Brain (organoid and tissue), 16 donors: ENCODE measurements at places on chromosomes 12 and 14. TPM values are rescaled to one million over a fixed set of nuclear protein-coding genes. Genes with fewer than 3 reads are reported as not detected.

MYL2 gene
- polyA plus RNA-seq = not detected

BDKRB2 gene
- 0.83 TPM for polyA plus RNA-seq

MMP17 gene
- 15.5 TPM for polyA plus RNA-seq

STON2 gene
- 8.6 TPM for polyA plus RNA-seq

KLRC4 gene
- not detected for polyA plus RNA-seq

SERPINA1 gene
- 5.7 TPM for polyA plus RNA-seq

NR4A1 gene
- polyA plus RNA-seq = 26.2 TPM

GALNT16 gene
- 16.2 TPM for polyA plus RNA-seq

HOXC6 gene
- polyA plus RNA-seq = not detected

AQP2 gene
- not detected for polyA plus RNA-seq

COCH gene
- polyA plus RNA-seq = 43.7 TPM

SERPINA4 gene
- polyA plus RNA-seq = not detected

RPGRIP1 gene
- not detected for polyA plus RNA-seq

SP7 gene
- not detected for polyA plus RNA-seq

CLEC14A gene
- 13.6 TPM for polyA plus RNA-seq

CFAP251 gene
- 5.2 TPM for polyA plus RNA-seq

CACNA1C gene
- polyA plus RNA-seq = 1.6 TPM

TMEM119 gene
- polyA plus RNA-seq = 4.6 TPM

IL26 gene
- polyA plus RNA-seq = not detected

DLK1 gene
- polyA plus RNA-seq = 233 TPM

B4GALNT1 gene
- 42.2 TPM for polyA plus RNA-seq

TAS2R9 gene
- not detected for polyA plus RNA-seq

OR6C65 gene
- not detected for polyA plus RNA-seq

RNU4-1 gene
- polyA plus RNA-seq = not detected

PLEKHG3 gene
- polyA plus RNA-seq = 50.7 TPM

KRT6B gene
- polyA plus RNA-seq = not detected

SLC8B1 gene
- polyA plus RNA-seq = 9.6 TPM

BATF gene
- 0.36 TPM for polyA plus RNA-seq

OR6C70 gene
- polyA plus RNA-seq = not detected

GLIPR1 gene
- 2.2 TPM for polyA plus RNA-seq

NRL gene
- polyA plus RNA-seq = 5.5 TPM

AMDHD1 gene
- polyA plus RNA-seq = not detected

MCRS1 gene
- polyA plus RNA-seq = 79.7 TPM

KRT75 gene
- polyA plus RNA-seq = 0.14 TPM

TSPAN19 gene
- polyA plus RNA-seq = not detected

TTC9 gene
- 4.9 TPM for polyA plus RNA-seq

GYS2 gene
- polyA plus RNA-seq = not detected

NINJ2 gene
- polyA plus RNA-seq = 26.6 TPM

TAPBPL gene
- polyA plus RNA-seq = 14.5 TPM

ASPG gene
- not detected for polyA plus RNA-seq

CCDC175 gene
- not detected for polyA plus RNA-seq

GLT8D2 gene
- polyA plus RNA-seq = 0.95 TPM

MYH6 gene
- polyA plus RNA-seq = not detected

RASSF9 gene
- polyA plus RNA-seq = 0.10 TPM

TBX3 gene
- polyA plus RNA-seq = 5.1 TPM
